ENCODE measurements at places on chromosomes 12 and 14.

DNA sequence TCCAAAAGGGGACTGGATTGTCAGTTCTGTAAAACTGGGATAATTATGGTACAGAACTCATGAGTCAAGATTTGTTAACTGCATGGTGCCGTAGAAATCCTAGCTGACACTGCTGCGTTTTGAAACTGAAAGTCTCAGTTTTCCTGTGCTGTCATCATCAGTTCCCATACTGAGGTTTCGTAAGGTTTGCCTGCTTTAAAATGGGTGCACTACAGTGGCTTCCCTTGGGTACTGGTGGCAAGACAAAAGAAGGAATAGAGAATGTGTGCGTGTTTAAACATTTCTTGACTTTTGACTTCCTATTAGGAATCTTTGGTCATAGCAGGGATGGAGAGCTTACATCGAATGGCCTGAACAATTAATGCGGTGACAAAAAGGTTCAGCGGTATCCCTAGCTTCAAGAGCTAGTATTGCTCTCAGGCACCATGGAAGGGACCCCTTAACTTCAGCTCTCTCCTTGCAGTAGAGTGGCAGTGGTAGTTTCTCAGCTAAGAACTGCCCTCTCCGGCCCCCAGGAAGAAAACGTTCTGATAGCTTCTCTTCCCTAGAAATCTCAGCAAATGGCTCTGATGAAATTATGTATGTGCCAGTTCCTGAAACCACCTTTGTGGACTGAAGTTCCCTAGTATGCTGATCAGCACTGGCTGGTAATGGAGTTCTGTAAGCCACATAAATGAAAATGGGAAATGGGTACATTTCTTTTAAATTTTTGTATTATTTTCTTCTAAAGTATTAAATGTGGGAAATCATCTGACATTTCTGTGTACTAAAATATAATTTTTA lies 28.9 kb downstream of the ANO6 start:
- DNase-seq: peak; percentile 94

DNA sequence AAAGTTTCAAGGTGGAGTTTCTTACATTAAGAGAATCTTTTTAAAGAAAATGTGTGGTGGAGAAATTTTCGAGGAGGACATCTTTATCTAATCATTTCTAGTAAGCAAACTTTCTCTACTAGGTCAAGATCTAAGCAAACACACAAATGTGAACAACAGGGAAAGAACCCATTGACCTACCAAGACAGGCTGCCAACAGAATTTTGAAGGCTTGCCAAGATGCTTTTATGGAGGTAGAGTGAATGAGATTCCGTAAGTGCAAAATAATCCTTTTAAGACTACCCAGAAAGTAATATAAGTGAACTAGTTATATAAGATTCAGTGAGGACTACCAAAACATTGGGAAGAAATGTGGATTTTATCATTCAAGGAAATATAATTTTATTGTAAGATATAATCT lies 357.1 kb upstream of the PDE3A start:
- no peak for DNase-seq

DNA sequence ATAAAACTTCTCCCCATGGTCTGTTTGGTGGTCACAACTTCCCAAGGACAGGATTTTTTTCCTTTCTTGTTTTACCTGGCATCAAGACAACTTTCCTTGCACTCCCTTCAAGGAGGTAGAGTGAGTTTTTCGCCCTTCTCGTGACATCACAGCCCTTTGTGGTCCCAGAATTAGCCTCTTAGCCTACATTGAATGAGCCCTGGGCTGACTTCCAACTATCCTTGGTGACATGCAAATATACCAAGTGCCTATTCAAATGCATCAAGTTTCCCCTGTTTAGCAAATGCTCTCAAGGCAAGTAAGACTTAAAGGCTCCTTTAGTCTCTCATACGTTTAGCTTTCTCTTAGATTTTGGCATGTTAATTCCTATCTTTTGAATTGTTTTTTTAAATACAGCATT lies 36.6 kb downstream of the TC2N start:
- DNase-seq: no peak

DNA sequence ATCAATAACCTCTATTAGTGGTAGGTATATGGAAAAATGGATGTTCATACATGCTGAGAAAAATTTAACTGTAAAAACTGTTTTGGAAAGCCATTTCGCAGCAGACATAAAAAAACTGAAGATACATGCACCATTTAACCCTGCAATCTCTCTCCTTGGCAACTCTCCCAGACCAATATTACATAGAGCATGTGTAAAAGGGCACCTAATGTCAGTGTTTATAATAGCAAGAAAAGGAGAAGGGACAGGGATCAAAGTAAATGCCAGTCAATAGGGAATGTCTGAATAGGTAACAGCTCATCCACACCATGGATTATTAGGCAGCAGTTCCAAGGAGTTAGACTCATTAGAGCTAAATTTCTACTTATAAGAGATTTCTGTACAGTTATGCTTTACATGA lies 77.2 kb downstream of the BTG1 start:
- no peak for DNase-seq

DNA sequence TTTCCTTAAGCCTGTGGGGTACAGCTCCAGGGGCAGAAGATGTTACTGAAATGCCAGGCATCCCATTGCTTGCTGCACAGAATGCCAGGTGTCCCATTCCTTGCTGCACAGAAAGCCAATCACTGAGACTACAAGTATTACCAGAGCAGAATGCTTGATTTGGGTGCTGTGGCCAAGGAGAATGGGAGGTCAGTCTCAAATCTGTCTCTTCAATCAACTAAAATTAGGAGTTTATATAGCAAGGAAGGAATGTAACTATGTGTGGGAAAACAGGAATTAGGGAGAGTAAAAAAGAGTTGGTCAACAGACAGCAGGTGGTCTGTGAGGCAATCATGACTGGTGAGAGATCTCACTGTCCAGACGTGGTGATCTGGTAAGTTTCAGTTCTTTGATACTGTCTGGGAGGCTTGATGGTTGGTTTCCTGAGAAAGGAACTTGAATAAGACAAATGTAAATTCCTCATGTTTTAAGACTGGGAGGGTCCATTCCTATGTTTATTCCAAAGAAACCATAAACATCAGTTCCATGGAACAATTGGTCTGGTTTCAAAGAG lies 31.2 kb upstream of the VASH1 start:
- peak; percentile 76 for DNase-seq

DNA sequence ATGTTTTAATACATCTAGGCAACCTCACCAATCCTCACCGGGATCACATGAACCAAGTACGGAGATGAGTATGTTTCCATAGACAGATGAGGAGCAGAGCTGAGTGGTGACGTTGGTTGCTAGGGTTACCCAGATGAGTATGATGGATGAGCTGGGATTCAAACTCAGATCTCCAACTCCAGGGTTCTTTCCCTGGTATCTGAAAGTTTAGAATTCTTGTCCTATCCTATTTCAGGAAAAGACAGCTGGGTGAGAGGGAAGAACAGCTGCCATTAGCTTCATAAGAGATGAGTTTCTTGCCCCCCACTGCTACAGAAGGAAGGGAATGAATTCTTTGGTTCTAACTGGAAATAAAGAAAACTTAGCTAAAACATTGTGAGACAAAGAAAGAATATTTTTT lies 728.9 kb upstream of the TBX3 start:
- DNase-seq: no peak

DNA sequence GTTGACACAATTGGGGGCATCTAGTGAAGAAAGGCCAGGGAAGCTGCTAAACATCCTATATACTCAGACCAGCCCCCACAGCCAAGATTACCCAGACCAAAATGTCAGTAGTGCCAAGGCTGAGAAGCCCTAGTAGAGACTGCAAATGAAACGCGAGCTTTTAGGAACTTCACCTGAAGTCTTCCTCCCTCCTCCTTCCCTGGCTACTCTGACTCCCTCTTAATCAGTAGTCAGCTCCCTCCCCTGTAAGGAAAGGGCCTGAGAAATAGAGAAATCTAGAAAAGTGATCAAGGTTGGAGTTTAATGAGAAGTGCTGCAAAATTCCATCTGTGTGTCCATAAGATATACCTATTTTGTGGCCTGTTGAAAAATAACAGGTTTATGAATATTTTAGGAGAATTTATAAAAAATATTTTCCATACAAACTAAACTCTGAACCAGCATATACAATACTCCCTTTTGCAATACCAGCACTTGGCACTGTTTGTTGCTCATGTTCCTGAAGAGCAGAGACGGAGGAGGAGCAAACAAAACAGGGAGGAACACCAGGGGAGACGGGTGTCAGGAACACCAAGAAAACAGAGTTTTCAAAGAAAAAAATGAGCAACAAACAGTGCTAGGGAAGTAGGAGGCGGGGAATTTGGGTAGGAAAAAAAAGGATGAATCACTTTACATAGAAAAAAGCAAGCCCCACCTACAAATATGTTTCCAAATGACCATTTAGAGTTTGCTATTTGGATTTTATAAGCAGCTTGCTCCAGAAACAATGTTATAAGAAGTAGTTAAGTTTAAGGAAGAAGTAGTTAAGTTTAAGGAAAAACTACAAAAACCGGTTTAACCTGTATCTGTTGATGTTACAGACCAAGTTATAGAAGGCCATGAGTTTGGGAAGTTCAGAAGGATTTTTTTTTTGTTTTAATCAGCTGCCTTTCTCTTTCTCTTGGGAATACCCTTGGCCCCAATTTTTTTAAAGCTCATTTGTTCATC lies 282.1 kb upstream of the GRIP1 start:
- peak; percentile 23 for DNase-seq

- DNase-seq: no peak
Observed at GRCh38 chr14:105346200-105346533, 31.6 kb downstream of the PACS2 start.

GRCh38 chr14:31781578-31781977 lies 220.4 kb downstream of the NUBPL start:
- DNase-seq: no peak

- DNase-seq: no peak
Observed at GRCh38 chr14:102821252-102821651, 44.0 kb downstream of the TRAF3 start.

- peak; percentile 77 for DNase-seq
Observed at GRCh38 chr12:31631809-31632208, 27.7 kb upstream of the ETFBKMT start.

DNA sequence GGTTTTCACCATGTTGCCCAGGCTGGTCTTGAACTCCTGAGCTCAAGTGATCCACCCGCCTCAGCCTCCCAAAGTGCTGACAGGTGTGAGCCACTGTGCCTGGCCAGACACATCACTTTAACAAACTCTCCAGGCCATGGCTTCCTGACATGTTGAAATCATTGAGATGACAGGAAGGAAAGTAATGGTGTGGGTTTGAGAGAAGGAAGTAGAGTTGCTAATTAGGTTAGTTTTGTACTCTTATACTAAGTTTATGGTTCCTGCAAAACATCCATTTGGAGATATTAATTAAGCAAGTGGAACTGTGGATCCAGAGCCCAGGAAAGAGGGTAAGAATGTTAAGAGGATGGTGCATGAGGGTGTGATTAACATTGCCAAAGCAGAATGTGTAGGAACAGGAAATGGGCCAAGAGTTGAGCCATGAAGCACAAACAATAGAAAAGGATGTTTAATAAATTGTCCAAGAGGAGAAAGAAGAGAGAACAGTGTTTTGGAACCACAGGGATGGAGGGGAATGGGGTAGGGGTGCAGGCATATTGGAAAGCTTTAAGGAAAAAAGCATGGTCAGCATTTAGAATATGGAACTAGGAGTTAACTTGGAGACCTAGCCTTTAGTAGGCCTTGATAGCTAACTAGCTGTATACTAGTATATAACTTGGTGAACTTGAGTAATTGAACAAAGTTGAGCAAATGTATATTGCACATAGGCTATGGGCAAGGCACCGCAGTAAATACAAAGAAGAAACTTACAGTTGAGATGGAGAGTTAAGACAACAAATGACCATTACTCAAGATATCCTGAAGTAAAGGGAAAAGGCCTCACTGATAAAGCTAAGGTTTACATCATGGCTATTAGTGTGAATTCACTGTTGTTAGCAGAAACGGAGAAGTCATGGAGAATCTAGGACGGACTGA lies 91.3 kb upstream of the DNM1L start:
- DNase-seq: peak; percentile 22

DNA sequence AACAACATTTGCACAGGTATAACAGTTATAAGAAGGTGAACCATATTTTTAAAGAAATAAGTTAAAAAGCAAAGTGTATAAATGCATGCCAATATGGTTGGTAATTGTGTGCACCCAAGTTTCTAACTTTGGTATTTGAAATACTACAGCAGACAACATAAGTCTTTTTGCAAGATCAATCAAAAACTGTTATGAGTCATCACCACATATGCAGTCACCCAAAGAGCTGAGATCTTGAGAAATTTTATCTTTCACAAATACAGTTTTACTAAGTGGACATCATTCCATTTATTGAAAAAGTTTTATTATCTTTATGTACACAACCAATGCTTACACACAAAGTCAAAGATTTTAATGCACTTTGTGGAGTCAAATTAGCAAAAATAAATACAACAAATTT lies 7.0 kb upstream of the ACSS3 start:
- DNase-seq: no peak

- DNase-seq: no peak
Observed at GRCh38 chr12:132777614-132778013, 16.0 kb upstream of the ANKLE2 start.

- DNase-seq: peak; percentile 19
Observed at GRCh38 chr12:2453761-2454090, 341.0 kb upstream of the FKBP4 start.

DNA sequence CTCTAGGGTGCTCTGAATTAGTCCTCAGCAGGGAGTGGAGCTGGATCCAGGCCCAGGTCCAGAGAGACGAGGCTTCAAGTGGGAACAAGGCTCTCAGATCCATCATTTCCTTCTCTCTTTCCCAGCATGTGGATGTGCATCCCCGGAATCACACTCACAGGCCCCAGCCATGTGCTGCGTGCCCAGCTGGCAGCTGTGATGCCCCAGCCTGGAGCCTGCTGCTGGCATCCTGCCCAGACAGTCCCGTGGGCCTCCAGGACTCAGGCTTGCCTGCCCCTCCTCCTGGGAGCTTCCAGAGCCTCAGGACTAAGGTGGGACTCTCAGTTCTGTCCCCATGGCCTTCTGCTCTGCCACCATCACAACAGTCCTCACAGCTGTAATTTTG lies 6.2 kb upstream of the KRT84 start:
- no peak for DNase-seq

DNA sequence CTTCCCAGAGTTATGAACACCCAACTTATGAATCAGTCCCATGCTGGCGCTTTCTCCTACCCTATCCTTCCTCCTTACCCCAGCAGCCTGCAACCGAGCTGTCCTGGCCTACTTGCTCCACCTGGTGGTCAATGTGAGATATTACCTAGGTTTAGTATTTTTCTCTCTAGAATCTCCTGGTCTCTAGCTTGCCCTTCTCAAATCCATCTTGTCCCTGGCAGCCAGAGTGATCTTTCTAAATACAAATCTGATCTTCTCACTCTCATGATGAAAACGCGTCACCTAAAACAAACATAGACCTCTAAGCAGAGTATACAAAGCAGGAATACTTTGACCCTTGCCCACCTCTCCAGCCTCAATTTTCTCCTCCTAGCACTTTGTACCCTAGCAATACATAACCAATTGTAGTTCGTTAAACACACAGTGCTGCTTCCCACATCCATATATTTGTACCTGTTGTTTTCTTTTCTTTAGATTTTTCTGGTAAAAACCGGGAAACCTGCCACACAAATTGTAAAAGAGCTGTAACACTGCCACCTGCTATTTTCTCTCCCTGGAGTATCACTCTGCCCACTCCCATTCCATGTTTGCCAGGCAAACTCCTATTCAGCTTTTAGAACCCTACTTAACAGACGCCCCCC lies 20.0 kb upstream of the TCP11L2 start:
- peak; percentile 79 for DNase-seq

All from suppressor macrophage treated with lipopolysaccharide for 4 hours (primary cell).